Activated CD4-positive, alpha-beta T cell treated with anti-CD3 and anti-CD28 coated beads, Interleukin-2, amount 50 U/mL, for 16 hours (primary cell): ENCODE measurements at places on chromosomes 3 and 15.

- no peak for DNase-seq
Observed at GRCh38 chr3:76311941-76312340, 526.6 kb upstream of the ZNF717 start.

- no peak for DNase-seq
Observed at GRCh38 chr15:85681386-85681785, 113.3 kb downstream of the KLHL25 start.

DNA sequence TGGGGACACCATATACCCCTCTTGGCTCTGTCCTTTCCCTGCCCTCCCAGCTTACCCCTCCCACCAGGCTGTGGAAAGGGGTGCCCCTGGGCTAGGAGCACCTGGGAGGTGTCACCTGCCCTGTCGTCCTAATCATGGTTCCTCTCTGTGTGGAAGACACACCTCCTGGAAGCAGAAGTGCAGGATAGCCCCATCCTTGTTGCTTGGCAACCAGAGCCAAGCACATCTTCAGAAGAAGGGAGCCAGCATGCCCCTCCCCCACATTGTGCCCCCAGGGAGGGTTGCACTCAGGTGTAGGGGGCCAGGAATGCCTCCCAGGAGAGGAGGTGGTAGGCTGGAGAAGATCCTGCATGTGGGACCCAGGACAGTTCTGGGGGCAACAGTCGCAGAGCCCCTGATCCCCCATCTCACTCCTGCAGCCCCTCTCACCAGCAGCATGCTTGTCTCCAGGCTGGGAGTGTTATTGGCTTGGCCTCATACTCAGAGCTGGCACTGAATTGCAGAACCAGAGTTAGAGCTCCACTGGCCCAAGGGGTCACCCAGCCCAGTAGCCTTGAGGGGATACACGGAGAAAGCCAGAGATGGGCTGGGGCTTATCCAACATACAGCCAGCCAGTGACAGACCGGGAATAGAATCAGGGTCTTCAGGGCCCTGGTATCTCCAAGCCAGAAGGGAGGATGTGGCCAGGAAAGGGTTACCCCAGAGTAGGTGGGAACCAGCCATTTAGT is 8.4 kb downstream of the RAB6B start:
- no peak for DNase-seq

DNA sequence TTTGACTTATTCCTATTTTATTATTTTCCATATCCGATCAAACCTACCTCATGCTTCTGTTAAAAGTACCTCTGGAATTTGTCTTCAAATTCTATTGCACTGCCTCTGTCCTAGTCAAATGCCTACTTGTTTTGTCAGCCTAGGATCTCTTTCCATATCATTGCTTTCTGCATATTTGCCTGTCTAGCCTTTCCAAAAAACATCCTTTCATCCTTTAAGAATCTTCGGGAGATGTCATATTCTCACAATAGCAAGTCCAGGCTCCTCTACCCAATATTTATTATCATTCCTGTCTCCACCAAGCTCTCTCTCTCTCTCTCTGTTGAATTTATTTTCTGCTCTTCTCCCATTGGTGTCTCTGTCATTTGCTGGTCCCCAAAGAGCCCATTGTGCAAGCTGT is 80.1 kb downstream of the LRRC28 start:
- DNase-seq, result no peak

DNA sequence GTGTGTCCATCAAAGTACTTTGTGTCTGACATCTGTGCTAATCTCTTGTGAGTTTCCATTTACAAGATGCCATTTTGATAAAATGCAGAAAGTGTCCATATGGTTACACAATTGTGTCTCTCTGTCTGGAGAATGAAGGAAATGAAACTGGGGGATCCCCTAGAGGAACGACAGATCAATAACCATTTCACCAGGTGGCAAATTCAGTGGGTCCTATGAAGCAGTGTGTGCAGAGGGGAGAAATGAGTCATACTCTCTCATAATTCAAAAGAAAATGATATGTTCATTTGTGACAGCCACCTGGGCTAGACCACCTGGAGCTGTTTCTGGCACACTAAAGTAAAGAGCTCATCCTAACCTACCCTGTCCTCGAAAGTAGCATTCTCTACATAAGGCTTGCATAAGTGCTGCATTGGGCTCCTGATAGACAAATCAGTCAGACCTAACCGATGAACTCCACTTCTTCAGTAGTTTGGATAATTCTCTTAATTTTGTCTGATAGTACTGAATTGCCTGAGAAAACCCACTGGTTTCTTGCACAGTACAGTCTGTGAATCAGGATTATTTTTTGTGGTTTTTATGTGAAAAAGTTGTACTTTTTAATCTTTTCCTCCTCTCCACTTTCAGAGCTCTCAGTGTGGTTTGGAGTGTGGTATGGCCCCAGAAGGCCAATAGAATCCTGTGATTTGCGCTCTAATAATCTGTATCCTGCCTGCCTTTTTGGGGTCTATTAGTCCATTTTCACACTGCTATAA is 10.3 kb upstream of the CD47 start:
- peak; percentile 82 for DNase-seq

DNA sequence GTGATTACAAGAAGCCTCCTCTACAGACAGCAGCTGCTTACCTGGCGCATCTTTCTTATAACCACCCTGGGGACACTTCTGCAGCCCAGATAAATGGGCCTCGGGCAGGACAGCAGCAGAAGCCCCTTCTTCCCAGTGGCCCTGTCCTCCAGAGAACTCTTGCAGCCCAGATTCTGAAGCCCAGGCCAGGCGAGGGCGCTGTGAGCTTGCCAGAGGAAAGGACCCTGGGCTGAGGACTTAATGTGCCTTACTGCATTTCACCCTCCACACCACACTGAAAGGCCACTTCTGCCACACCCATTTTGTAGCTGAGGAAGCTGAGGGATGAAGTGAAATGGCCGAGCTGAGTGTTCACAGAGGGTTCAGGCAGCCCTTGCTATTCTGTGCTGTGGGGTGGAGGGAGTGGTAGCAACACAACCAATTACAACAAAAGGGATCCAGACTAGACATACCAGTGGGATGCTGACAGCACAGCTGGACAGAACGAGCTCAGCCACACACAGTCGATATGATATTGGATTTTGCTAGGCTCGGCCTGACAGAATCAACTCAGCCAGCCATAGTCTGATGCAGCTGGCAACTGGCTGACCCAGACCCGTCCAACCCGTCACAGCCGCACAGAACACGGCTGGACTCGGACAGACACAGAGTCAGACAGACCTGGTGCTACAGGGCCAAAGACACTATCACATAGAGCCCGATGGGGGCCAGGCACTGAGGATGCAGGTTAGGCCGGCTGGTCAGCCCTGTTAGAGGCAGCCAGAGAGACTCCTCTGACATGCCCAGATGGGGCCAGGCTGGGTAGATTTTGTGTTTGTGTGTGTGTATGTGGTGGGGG is 7.3 kb downstream of the ACOX2 start:
- no peak for DNase-seq

GRCh38 chr3:15319575-15319974 is 12.8 kb downstream of the SH3BP5 start:
- DNase-seq, result no peak

- no peak for DNase-seq
Observed at GRCh38 chr3:30813734-30814133, 80.7 kb downstream of the GADL1 start.

DNA sequence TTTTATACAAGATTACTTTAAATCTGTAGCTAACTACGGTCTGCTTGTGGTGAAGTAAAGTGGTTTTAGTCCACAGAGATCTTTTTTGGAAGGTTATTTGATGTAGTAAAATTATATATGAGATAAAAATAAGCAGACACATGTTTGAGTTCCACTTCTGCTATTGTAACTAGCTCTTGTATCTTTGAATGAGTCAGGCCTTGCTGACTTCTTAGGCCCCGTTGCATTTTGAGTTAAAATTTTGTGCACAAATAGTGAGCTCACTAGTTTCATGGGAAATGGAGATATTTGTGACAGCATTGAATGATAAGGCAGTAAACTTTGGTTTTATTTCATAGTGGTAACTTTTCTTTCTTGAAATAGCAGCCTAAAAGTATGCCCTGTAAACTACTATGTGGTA is 42.6 kb downstream of the ARIH1 start:
- no peak for DNase-seq

- no peak for DNase-seq
Observed at GRCh38 chr3:63538919-63539318, 113.6 kb upstream of the SNTN start.

DNA sequence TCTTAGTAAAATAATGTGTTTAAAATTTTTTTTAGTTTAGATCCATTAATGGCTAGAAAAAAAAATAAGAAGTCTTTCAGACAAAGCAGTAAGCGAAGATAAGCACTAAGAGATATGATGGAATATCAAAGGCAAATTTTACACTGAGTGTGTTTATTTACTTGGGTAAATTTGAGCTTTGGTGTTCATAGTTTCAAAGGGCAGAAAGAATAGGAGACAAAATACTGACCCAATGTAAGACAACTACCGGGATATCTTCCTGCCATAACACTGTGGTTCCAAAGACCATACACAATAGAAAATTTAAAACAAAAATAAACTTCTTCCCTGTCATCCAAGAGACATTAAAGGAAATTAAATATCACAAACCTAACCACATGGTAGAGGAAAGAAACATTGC is 25.5 kb upstream of the TP63 start:
- no peak for DNase-seq

DNA sequence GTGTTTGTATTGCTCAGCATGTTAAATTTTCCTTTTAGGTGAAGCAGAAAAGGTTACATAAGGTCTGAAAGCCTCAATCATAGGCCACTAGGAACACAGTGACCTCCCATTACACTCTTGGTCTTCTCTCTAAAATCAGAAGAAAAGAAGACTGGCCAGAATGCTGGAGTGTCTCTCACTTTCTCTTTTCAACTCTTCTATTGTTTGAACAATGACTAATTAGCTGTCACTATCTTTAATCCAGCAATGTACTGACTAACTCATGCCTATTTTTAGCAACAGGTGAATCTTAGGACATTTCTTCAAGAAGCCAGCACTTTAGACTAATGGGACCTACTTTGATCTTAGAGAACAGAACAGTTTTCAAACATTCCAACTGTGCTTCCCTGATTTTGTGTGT is 142.8 kb downstream of the TGFBR2 start:
- DNase-seq, result no peak
